ENCODE measurements at places on chromosomes 16 and 17.

GRCh38 chr16:68079626-68080344, 5.4 kb upstream of the NFATC3 start:
- DNase-seq = peak; percentile 95

DNA sequence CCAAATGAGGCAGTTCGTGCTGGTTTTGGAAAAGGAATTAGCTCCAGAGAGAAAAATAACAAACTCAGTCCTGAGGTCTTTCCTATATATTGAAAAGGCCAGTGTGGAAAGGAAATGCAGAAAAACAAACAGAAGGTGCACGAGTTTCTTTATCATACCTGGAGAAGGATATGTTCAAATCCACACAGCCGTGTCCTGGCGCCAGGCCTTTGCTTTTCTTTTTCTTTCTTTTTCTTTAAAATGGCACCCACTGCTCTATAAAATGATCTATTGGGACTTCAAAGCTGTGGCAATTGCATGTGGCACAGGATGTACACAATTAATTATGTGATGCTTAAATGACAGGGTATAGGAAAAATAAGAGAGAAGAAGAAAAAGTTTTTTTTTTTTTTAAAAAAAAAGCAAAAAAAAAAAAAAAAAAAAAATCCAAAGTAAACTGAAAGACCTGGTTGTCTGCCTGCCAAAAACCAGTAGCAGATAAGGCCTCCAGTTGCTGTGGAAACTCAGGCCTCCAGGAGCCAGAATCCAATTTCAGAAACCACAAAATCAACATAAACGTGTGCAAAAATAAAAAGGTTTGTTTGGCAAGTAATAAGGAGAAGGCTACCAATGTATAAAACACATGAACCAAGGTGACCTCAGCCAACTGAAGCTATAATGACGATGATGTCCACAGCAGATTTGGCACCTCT, 957.6 kb upstream of the SOX9 start:
- DNase-seq = no peak

GRCh38 chr16:85485379-85485778, 127.7 kb upstream of the GSE1 start:
- DNase-seq = no peak

DNA sequence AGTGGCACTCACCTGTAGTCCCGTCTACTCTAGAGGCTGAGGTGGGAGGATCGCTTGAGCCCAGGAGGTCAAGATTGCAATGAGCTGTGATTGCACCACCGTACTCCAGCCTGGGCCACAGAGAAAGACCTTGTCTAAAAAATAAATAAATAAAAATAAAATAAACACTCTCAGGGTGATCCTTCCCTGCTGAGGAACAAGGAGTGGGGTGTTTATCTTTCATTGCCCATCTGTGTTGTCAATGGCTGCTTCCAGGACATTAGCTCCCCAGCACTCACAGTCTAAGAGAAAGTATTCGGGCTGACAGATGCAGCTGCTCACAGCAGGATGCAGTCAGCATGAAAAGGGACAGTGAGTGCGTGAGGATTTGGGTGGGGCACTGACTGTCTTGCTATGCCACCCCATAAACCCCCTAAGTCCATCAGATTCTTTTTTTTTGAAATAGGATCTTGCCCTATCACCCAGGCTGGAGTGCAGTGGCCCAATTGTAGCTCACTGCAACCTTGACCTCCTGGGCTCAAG, 31.3 kb upstream of the RBBP6 start:
- DNase-seq = no peak

DNA sequence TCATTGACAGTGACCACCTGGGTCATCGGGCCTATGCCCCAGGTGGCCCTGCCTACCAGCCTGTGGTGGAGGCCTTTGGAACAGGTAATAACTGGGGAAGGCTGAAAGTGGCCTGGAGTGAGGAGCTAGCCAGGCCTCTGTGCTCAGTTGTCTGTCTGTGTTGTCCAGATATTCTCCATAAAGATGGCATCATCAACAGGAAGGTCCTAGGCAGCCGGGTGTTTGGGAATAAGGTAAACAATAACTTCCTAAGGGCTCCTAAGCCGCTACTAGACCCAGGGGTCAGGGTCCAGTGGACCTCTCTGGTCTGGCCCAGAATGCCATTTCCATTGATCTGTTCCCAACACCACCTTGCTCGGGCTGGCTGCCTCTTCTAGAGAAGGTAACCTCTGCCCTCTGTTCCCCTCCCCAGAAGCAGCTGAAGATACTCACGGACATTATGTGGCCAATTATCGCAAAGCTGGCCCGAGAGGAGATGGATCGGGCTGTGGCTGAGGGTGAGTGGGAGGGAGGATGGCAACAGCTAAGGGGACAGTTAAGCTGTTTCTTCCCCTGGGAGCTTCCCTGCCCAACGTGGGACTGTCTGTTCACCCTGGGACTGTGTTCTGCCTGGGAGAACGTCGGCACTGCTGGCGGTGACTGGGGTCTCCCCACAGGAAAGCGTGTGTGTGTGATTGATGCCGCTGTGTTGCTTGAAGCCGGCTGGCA, 1.9 kb upstream of the MLX start:
- no peak for DNase-seq

- DNase-seq = peak; percentile 74
These were observed 7.8 kb downstream of the ITGA3 start for GRCh38 chr17:50063561-50064252.

DNA sequence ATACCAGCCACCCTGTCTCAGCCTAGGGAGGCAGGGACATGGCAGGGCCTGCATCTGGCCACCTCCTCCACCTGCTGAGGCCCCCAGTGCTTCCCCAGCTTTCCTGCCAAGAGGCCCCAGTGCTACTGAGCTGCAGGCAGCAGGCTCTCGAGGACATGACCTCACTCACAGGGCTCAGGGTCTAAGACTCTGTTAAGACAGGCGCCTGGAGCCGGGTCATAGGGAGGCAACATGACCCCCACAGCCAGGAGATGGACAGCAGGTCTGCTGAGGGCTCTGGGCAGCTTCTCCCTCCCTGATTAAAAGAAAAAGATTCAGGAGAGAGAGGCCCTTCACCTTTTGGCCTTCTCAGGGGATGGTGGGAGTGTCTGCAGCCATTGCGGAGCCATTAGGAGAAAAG, 23.2 kb upstream of the FASN start:
- DNase-seq = no peak

GRCh38 chr17:63930951-63931575, 1.1 kb downstream of the CD79B start:
- DNase-seq = peak; percentile 84

GRCh38 chr17:69192754-69193153, 35.9 kb downstream of the ABCA10 start:
- no peak for DNase-seq

DNA sequence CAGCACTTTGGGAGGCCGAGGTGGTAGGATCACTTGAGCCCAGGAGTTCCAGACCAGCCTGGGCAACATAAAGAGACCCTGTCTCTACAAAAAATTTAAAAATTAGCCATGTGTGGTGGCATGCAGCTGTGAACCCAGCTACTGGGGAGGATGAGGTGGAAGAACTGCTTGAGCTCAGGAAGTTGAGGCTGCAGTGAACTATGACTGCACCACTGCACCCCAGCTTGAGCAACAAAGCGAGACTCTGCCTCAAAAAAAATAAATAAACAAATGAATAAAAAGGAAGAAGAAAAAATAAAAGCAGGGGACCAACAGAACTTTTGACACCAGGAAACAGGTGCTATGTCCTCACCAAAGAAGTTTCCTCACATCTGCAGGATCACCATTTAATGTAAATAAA, 14.2 kb downstream of the TERF2 start:
- DNase-seq = no peak

DNA sequence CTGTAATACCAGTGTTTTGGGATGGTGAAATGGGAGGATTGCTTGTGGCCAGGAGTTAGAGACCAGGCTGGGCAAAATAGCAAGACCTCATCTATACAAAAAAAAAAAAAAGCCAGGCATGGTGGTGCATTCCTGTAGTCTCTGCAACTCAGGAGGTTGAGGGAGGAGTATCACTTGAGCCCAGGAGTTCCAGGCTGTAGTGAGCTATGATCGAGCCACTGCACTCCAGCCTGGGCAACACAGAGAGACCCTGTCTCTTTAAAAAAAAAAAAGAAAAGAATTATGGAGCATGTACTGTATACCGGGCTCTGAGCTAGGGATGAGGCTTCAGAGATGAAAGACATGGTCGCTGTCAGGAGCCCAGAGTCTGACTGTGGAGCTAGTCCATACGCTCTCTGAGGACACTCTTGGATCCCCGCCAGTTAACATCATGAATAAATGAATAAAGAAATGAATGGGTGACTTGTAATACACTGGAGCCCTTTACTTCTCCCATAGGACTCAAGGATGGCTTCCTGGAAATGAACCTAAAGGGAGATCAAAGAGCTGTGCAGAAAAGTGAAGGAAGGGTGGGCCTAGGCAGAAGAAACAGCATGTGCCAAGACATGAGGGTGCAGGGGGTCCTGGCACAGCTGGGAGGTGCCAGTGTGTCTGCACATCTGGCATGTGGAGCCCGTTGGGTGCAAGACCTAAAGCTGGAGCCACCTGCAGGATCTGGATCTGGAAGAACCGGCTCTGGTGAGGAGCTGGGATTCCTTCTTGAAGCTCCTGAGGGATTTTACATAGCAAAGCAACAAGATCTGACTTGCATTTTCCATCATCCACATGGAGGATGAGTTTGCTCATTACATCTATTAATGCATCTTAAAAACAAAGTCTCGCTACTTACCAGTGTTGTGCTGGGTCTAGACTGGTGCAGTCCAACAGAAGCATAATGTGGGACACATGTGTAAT, 120.4 kb downstream of the IRX3 start:
- DNase-seq = no peak

DNA sequence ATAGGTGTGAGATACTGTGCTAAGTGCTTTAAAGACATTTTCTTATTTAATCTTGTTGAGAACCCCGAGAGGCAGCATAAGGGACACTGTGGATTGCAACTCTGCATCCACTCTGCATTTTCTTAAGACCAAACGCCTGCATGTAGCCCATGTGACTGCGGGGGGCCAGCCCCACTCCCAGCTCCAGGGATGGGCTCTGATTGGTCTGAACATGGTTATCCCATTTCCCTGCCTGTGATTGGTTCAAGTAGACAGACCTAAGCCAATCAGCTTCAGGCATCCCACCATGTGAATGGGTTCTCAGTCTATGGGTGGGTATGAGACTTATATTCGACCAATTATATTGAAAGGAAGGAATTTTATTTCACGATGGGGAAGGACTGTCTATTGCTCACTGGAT, 33.2 kb upstream of the USP7 start:
- no peak for DNase-seq

DNA sequence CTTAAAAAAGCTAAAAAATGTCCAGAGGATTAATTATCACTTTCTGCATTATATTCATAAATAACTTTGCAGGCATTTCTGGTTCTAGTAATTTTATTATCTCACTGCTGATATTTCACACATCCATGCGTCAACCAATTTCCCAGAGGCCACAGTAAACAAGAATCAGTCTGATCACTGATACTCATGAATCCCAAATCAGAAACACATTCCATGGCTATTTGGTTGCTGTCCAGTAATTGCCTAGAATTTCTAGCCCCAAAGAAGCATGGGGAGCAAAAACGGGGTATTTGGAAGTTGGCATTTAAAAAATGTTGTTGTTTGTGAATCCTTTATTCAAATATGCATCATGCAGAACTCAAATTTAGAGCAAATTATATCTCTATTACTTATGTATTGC, 244.8 kb downstream of the CDH8 start:
- DNase-seq = no peak

GRCh38 chr17:74864866-74865395, 5.2 kb upstream of the GRIN2C start:
- peak; percentile 84 for DNase-seq

DNA sequence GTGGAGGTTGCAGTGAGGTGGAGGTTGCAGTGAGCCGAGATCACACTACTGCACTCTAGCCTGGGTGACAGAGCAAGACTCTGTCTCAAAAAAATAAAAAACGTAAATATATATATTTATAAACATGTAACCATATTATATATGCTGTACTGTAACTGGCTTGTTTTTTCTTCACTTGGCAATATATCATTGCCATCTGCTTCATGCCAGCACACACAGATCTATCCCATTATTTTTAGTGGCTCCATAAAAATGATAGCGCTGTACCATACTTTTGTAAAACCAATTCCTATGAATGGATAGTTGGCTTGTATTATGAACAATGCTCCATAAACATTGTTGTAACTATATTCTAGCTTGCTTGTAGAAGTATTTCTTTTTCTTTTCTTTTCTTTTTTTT, 49.5 kb downstream of the GPRC5B start:
- DNase-seq = no peak

DNA sequence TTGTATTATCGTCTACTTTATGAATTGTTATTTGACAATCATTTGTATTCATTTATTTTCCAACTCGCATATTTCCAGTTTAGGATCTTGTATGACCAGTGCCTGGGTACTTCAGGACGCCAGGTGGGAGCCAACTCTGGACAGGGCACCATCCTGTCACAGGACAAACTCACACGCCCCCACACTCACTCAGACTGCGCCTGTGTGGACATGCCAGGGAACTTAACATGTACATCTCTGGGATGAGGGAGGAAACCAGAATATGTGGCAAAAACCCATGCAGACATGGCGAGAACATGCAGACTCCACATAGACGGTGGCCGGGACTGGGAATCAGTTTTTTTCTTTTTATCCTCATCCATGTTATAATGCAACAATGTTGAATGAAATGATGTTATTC, 68.5 kb downstream of the CLEC16A start:
- DNase-seq = no peak

GRCh38 chr16:31504159-31504558, 4.0 kb downstream of the RUSF1 start:
- DNase-seq = no peak

DNA sequence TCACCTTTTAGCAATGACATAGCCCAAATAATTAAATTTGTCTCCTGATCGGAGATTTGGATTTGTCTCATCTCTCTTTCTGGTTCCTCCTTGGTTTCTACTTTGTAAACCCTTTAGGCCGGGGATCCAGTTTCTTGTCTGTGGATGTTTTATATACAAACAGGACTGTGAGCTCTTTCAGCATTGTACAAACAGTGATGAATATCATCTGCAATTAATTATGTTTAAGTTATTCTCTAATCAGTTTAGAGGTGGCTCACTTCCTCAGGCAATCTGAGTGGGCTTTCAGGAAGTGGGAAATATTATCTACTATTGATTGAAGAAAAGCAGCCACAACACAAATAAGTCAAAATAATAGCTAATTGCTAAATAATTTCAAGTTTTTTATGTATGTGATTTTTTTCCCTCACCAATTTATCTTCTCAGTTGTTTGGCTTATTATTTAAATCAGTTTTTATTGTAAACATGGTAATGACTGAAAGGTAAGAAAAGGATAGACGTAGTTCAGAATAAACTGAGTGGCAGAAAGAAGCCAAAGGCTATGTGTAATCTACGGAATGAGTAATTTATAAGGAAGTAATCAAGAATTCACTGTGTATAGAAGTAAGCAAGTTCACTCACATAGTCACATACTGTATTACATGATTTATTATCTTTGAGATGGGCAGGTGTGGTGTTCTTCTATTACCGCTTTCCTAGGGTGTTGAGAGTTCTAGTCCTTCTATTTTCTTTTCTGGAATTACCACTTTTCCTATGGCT, 3.4 kb upstream of the ABCC11 start:
- no peak for DNase-seq

DNA sequence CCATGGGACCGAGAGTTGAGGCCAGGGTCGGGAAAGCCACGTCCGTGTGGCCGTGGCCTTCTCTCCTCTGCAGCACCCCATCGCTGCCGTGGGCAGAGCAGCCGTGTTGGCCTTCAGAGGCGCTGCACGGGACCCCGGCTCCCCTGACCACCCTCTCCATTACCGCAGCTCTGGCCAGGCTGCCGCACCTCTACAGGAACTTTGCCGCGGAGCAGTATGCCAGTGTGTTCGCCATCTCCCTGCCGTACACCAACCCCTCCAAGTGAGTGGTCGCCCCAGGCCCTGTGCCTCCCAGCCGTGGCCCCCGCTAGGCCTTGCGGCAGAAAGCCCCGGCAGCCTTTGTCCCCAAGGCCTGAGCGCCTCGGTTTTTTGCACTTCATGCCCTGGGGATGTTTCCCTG, 27.8 kb downstream of the TSC2 start:
- DNase-seq = no peak

Data from suppressor macrophage (primary cell).